ENCODE measurements at places on chromosomes 6 and 20.

DNA sequence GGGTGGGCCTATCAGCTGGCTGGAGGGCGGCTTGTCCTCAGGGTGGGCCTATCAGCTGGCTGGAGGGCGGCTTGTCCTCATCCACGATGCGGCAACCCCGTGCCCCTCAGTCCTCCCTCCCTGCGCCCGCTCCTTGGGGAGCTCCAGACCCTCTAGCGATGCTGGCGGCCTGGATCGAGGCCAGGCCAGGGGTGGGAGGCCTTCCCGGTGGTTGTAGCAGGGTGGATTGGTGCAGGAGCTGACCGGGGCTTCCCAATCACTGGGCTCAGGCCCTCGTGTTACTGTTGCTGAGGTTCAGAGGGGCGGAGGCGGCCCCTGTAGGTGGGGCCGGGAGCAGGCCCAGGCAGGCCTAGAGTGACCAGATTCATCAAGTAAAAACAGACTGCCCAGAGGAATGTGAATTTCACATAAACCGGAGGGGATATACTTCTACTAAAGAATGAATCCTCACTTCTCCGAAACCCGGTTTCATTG is 8.8 kb downstream of the SLC17A9 start:
- no peak for DNase-seq

GRCh38 chr6:146819596-146820320 is 221.0 kb downstream of the ADGB start:
- DNase-seq, result no peak

DNA sequence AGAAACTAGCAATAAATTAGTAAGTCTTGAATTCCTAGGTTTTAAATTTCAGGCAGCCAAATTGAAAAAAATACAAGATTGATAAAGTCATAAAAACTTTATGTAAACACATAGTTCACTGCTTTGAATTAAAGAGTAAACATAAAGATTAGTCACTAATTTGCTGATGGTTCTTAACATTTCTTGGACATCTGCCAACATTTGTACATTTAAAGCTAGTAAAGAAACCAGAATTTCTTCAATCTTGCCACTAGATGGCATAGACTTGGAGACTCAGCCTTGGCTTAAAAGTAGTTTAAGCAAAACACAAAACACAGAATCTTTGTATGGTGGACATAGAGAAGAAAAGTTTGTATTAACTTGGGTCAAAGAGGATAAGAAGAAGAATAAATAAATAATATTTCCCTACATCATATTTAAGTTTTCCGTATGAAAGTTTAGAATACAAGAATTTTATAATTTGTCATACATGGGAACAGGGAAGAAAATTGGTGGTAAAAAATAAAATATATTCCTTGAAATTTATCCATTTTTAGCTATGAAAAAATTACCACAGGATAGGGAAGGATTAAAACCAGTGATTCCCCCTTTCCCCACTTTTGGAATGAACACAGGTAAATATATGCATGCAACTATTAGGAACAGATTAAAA is 41.7 kb upstream of the FAM135A start:
- peak; percentile 68 for DNase-seq

DNA sequence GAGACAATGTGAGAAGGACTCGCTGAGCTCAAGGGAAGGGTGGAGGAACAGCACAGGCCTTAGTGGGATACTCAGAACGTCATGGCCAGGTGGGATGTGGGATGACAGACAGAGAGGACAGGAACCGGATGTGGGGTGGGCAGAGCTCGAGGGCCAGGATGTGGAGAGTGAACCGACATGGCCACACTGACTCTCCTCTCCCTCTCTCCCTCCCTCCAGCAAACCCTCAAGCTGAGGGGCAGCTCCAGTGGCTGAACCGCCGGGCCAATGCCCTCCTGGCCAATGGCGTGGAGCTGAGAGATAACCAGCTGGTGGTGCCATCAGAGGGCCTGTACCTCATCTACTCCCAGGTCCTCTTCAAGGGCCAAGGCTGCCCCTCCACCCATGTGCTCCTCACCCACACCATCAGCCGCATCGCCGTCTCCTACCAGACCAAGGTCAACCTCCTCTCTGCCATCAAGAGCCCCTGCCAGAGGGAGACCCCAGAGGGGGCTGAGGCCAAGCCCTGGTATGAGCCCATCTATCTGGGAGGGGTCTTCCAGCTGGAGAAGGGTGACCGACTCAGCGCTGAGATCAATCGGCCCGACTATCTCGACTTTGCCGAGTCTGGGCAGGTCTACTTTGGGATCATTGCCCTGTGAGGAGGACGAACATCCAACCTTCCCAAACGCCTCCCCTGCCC is 1.7 kb downstream of the TNF start:
- no peak for DNase-seq

- peak; percentile 25 for DNase-seq
These were observed 32.5 kb downstream of the MUC22 start for GRCh38 chr6:31042806-31043205.

- DNase-seq, result no peak
These were observed 295.6 kb downstream of the UTRN start for GRCh38 chr6:144580771-144581170.

GRCh38 chr6:165098165-165098564 is 211.2 kb downstream of the C6orf118 start:
- no peak for DNase-seq

DNA sequence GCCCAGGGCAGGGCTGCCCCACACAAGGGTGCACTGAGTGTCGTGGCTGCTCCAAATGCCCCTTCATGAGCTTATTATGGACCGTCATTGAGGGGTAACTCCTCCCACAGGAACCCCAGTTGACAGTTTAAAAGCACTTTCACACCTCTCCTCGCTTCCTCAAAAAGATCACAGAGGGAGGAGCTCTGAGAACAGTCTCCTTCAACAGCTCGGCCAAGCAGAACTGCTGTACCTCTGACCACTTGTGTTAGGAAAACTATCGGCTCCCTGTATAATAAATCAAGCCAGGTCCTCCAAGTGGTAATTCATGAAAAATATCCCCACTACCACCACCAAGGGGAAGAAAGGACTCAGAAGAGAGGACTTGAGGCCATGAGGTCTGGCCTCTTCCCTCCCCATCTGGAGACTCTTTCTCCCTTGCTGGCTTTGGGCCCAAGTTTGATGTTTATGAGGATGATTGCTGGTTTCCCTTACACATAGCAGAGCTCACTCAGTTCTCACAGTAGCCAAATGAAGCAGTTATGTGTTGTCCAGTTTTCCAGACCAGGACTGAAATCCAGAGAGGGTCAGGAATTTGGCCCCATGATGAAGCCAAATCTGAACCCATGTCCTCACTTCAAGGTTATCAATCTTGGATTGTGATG is 8.7 kb downstream of the SNX21 start:
- peak; percentile 40 for DNase-seq

- no peak for DNase-seq
These were observed 52.1 kb upstream of the DSP start for GRCh38 chr6:7489376-7489775.

GRCh38 chr20:64099086-64099786 is 8.1 kb downstream of the NPBWR2 start:
- no peak for DNase-seq

GRCh38 chr6:41636833-41637193 is 1.5 kb upstream of the MDFI start:
- no peak for DNase-seq

GRCh38 chr6:21893793-21894192 is 300.2 kb downstream of the SOX4 start:
- no peak for DNase-seq

DNA sequence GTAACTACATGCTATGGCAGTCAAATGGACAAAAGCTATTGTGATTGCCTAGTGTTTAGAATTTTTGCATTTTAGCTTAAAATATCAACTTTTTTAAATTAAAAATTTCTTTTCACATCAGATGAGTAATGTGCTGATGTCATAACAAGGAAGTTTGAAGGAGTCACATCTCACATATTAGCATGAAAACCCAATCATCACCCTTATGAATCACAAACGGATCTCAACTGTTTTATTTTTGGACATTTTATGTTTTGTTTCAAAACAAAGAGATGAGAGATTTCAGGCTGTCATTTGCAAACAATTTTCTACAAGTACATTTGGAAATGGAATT is 53.6 kb upstream of the TRERF1 start:
- no peak for DNase-seq

- no peak for DNase-seq
These were observed 30.4 kb downstream of the KCNQ2 start for GRCh38 chr20:63442100-63442493.

- DNase-seq, result no peak
These were observed 43.6 kb upstream of the FUCA2 start for GRCh38 chr6:143555071-143555492.

- DNase-seq, result no peak
These were observed 38.0 kb downstream of the XRN2 start for GRCh38 chr20:21340991-21341697.

DNA sequence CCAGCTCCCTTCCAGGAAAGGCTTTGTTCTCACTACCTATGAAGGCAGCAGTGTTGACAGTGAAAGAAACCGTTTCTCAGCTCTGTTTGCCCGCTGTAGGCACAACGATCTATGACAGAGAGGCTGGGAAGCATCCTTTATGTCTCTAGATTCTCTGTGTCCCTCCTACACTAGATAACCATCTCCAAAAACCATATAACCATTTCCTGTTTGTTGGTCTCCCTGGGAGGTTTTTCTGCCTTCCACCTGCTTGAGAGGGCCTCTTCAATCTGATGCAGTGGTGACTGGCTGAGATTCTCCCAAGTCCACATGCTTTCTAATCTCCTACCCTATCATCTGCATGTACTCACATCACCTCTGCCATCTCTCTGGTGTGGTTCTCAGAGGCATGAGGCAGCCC is 32.0 kb upstream of the TMEM217 start:
- DNase-seq, result no peak

- no peak for DNase-seq
These were observed 27.0 kb upstream of the DTNBP1 start for GRCh38 chr6:15689586-15690482.

- DNase-seq, result no peak
These were observed 701.3 kb upstream of the CHD6 start for GRCh38 chr20:42319252-42320013.

GRCh38 chr6:54892831-54893230 is 46.3 kb downstream of the FAM83B start:
- no peak for DNase-seq

GRCh38 chr20:12594410-12595088 is 414.2 kb upstream of the SPTLC3 start:
- no peak for DNase-seq

Data from DMS 273 treated with DMSO at 0.1 percent for 48 hours (cell line).